ENCODE measurements at places on chromosomes 7 and 10.
A peak's percentile ranks its signal among the peaks of the same experiment; 100 is the strongest.

- no peak for DNase-seq
These were observed 53.6 kb downstream of the RAB11FIP2 start for GRCh38 chr10:117993166-117993565.

DNA sequence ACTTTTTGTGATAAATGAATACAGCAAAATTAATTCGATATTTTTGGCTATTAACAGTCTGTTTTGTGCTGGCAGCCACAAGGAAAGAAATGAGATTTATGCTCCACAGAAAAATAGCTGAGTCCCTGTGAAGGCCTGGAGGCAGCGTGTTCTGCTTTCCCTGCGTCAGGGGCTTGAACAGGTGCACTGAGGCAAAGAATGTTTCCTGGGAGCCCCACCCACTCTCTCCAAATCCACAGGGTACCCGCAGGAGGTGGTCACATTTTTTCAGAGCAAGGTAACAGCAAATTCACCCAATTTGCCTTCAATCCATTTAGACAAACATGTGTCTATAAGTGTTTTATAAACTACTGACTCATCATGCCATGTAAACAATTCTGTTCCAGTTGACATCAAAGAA, 308.1 kb downstream of the TCERG1L start:
- DNase-seq, result no peak

- no peak for DNase-seq
These were observed 48.9 kb upstream of the ENO4 start for GRCh38 chr10:116800286-116800929.

- DNase-seq, result no peak
These were observed 342.7 kb upstream of the ETV1 start for GRCh38 chr7:14332155-14332554.

DNA sequence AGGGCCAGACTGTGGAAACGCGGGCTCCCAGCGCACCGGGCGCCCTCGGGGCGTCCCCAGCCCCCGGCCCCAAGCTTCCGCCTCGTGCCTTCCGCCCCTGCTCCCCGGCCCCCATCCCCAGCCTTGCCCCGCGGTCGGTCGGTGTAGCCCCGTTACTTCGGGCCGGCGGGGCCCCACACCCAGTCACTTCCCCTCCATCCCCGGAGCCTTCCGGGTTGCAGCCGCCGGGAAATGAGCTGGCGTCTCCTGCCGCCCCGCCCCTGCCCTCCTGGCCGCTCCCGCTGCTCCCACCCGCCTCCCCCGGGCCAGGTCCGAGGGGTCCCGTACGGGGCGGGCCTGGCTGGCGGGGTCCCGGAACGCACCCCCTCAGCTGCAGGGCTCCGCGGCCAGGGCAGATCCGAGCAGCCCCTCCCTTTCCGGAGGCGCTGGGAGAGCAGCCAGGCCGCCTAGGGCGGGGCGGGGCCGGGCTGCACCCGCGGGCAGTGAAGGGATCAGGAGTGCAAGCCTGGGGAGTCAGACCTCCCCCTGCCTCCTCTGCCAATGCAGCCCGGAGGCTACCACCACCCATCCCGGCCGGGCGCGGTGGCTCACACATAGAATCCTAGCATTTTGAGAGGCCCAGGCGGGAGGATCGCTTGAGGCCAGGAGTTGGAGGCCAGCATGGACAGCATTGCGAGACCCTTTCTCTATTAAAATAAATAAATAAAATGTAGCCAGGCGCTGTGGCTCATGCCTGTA, 709 bp downstream of the ARPC1B start:
- DNase-seq, result peak; percentile 87

GRCh38 chr10:60517805-60518204, 128.1 kb upstream of the ANK3 start:
- no peak for DNase-seq

- DNase-seq, result no peak
These were observed 33.3 kb upstream of the AP5Z1 start for GRCh38 chr7:4742051-4742573.

DNA sequence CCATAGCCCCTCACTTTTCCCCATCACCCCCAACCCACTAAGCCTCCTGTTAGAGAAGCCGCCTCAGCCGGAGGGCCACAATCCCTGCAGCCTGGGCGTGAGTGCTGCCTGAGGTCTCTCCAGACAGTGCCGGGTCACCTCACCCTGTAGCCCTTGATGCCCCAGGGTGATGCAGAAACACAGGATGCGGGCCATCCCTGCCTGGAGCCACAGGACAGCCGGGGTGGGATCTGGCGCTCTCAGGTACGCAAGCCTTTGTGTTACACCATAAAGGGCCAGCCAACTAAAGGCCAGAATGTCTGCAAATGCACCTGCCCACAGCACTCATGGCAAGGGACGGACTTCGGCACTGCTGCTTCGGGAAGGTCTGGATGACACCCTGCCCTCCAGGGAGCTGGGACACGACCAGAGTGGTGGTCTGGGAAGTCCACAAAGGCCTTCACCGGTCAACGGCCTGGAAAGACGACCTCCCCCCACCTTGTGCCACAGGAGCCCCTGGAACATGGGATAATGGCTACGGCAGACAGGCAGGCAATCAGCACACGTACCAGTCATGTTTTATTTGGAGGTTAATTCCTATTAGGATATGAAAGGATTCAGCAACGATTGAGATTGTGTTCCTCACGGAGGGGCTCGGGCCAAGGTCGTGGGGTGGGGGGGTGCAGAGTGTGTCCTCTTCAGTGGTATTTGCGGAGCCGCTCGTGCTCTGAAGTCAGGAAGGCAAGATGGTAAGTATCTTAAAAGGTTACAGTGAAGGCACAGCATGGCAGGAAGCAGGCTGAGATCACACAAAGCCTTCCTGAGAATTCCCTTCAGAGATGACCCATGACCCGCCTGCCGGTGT, 8.1 kb downstream of the ATP5MF start:
- DNase-seq, result no peak

DNA sequence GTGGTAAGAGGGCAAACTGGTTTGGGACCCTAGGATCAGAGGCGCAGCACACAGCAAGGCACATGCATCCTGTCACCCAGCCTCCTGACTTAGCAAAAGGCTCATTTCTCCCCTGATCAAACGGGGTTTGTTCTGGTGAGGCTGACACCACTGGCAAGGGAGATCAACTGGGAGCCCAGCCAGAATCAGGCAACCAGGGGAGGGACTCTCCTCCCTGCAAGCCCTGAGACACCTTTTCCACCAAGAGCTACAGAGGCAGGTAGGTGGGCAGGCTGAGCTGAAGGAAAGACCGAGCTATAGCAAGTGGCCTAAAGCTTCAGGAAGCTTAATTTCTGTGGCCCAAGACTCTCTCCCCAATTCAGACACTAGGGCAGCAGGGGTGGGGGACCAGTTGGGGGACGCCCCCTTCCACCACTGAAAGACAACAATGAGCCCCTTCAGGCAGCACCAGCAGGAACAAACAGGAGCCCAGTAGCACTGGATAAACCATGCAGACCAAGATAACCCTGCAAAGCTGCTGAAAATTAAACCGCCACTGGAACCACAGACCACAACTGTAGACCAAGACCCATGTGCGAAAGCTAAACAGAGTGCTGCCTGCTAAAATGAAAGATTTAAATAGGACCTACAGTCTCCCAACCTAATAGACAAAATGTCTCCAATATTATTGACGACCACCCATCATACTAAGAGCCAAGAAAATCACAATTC, 27.1 kb upstream of the SAR1A start:
- no peak for DNase-seq

GRCh38 chr7:46742601-46743000, 821.5 kb upstream of the IGFBP3 start:
- no peak for DNase-seq

GRCh38 chr10:76969366-76969948, 668.2 kb downstream of the KCNMA1 start:
- DNase-seq, result no peak

DNA sequence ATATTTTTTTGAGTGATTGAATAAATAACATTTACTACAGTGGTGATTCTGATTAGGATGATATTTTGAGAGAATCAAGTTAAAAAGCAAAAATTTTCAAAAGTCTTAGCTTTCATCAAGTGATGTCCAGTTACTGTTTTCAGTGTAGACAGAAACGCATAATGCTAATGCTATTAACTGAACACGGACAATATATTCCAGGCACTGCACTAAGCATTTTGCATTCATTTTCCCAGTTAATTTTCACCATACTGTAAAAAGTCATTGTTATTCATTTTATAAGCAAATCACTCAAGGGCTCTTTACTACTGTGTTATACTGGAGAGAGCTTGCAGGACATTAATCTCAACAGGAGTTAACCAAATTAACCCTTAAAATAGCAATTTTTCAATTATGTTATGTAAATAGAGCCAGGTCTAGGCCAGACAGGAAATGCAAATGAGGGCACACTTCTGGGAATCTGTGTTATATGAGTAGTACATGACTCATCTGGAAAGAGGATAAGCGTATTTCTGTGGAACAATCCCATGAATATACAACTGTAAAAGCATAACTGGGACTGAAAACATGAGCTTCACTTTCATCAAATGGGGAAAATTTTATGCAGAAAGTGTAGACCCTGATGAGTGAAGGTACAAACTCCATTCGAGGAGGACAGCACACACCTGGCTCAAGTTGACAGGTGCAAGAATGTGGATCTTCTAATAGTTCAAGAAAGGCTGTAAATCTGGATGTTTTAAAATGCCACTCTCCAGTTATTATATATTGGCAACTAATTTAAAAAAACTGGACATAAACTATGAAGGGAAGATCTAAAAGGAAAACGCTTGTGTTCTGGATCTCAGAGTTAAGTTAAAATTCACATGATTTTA, 75.4 kb downstream of the ANK3 start:
- no peak for DNase-seq

DNA sequence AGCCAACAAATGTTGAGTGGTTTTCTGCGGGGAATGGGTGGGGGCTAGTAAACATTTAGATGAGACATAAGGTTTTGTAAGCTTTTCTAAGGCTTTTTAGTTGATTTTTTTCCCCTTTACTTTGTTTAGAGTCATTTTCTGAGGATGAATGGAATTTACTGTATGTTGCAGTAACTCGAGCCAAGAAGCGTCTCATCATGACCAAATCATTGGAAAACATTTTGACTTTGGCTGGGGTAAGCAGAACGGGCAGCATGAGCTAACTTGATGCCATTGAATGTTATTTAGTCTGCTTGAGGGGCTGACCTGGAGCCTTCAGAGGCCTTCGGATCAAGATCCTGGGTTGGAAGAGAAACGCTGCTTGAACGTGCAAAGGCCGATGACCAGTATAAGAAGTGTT, 37.3 kb downstream of the FBH1 start:
- DNase-seq, result no peak

DNA sequence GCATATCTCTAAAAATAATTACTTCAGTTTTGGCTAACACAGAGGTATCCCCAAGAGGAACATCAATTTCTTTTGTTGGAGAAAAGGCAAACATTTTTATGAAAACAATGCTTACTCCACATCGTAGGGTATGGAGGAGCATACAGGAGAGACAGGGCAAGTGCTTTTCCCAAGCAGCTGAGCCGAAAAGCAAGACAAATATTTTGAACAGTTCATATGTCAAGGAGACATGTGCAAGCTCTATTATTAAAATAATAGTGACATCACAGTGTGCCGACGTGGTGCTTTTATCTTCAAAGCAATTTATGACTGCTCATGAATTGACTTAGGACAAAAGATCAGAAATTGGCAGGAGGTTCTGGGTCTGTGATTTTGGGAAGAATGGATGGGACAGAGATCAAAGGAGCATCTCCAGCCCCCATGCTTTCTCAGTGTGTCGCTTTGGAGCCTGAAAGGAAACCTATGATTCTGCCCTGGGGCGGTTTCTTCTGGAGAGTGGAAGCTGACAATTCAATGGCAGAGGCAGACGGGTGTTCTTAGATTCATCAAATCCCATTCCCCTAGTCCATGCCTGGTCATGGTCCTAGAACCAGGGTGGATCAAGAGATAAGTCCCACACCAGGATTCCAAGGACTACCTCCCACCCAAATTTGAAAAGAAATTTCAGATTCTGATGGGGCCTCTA, 97.1 kb downstream of the JCAD start:
- no peak for DNase-seq

DNA sequence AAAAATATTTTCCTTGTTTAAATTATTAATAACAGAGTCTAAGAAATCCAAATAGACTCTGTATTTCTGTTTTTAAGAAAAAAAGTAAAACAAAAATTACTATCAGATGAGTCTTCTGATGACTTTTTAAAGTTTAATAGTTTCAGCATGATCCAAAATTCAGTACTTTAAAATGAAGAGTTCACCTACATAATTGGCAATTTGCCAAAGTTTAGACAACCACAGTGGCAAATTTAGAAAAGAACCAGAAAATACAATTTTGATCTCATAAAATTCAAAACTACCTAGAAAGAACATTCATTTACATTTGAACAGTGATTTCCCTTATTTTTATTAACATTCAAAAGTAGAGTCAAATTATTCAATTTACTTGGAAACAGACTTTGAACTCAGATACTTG, 56.1 kb downstream of the AGMO start:
- no peak for DNase-seq

- DNase-seq, result peak; percentile 41
These were observed 46.5 kb downstream of the TMEM106B start for GRCh38 chr7:12257582-12257981.

GRCh38 chr10:35421553-35422178, 85.4 kb downstream of the CCNY start:
- DNase-seq, result no peak

All from inflammatory macrophage (primary cell).